ENCODE measurements at places on chromosomes 13 and 19.
A peak's percentile ranks its signal among the peaks of the same experiment; 100 is the strongest.

- DNase-seq, result no peak
Measured at GRCh38 chr19:46602392-46603194, 1.5 kb downstream of the CALM3 start.

GRCh38 chr13:113607889-113608635 lies 23.5 kb downstream of the TFDP1 start:
- DNase-seq, result no peak

GRCh38 chr19:42295342-42295741 lies 6.6 kb upstream of the PRR19 start:
- DNase-seq, result no peak

DNA sequence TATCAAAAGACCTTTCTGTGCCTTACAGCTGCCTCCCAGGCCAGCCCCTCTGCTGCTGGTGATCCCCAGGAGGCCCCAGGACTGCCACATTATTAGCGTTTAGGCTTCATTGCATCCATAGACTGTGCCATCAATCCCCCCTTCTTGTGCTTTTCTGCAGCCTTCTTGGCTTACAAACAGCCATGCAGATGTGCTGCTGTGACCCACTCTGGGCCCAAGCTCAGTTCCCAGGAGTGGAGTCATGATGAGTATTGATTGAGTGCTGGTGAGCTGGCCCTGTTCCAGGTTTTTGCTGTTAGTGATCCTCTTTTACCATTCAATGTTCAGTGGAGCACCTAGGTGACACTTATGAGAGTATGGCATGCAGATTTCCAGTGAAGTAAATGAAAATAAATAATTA lies 59.9 kb upstream of the SLAIN1 start:
- no peak for DNase-seq

DNA sequence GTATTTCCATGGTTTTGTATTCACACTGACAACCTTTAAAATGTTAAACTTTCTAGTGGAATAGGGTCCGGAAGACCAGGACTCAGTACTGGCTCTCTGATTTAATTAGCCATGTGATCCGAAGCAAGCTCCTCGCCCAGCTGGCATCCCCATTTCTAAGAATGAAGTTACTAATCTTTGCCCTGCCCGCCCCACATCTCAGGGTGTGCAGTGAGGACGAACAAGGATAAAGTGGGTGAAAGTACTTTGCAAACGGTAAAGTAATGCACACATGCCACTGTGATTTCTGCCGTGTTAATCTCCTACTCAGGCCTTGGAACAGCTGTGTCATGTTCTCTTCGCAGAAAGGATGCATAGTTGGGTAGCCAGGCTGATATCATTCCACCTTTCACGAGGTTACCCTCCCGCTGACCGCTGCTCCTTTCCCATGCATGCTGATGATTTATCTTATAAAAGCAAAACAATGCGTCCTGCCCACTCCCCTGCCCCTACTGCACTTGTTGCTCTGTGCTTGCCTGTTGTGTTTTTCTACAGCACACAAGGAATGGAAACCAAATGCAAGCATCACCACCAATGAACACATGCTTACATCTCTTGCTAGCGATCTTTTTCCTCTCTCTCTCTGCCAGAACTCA lies 539.0 kb downstream of the EFNB2 start:
- no peak for DNase-seq

DNA sequence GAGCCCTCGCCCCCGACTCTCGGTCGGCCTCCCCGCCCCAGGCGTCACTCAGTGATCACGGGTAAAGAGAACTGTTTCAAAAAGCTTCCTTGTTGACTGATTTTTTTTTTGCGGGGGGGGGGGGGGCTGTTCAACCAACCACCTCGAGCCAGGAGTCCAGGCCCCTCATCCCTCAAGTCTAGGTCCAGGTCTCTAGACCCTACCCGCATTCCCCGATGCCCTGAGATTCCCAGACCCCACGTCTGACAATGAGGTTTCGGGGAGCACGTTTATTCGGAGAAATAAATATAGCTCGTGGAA lies 4.3 kb downstream of the HRC start:
- no peak for DNase-seq

GRCh38 chr19:52248241-52248640 lies 21.1 kb upstream of the ZNF766 start:
- DNase-seq, result peak; percentile 6

DNA sequence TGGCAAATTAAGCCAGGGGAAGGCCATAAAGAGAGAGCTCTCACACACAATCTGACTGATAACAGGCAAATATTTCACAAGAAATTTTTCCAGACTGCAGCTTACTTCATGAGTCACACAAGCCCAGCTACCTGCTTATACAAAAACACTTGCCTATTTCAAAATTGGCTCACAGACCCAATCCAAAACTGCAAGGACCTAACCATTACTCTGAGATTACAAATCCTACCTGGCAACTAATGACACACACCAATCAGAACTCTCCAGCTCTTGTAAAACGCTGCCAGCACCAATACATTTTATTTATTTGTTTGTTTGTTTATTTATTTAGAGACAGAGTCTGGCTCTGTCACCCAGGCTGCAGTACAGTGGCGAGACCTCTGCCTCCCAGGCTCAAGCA lies 18.1 kb upstream of the ZFP82 start:
- no peak for DNase-seq

DNA sequence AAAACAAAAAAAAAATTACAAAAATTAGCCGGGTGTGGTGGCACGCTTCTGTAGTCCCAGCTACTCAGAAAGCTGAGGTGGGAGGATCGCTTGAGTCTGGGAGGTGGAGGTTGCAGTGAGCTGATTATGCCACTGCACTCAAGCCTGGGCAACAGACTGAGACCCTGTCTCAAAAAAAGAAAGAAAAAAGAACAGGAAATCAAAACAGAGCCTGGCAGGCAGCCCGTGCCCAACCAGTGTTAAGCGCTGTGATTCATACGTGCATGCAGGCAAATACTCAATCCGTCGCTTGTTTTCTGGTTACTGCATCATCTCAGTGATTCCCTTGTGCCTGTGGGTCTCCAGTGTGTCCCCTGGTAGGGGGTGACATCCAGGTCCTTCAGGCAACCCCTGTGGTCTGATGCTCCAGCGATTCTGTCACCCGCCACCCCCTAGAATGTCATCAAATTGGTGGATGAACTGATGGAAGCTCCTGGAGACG lies 18.1 kb downstream of the DDX39A start:
- no peak for DNase-seq

- DNase-seq, result no peak
Measured at GRCh38 chr13:98761986-98762616, 9.6 kb upstream of the SLC15A1 start.

DNA sequence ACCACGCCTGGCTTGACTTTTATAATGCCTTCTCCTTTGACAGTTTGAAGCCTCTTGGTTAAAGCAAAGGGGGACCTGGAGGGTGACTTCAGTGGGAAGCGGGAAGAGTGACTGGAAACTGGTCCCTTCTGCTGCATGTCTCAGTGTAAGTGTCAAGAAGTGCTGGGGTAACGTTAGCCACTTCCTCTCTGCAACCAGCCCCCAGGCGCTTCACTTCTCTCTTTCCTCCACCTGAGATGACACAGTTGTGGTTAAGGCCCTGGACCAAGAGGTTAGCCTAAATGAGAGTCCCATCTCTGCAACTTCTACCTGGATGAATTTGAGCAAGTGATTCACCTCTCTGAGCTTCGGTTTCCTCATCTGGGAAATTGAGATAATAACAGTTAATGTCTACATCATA lies 16.3 kb downstream of the LEUTX start:
- peak; percentile 9 for DNase-seq

DNA sequence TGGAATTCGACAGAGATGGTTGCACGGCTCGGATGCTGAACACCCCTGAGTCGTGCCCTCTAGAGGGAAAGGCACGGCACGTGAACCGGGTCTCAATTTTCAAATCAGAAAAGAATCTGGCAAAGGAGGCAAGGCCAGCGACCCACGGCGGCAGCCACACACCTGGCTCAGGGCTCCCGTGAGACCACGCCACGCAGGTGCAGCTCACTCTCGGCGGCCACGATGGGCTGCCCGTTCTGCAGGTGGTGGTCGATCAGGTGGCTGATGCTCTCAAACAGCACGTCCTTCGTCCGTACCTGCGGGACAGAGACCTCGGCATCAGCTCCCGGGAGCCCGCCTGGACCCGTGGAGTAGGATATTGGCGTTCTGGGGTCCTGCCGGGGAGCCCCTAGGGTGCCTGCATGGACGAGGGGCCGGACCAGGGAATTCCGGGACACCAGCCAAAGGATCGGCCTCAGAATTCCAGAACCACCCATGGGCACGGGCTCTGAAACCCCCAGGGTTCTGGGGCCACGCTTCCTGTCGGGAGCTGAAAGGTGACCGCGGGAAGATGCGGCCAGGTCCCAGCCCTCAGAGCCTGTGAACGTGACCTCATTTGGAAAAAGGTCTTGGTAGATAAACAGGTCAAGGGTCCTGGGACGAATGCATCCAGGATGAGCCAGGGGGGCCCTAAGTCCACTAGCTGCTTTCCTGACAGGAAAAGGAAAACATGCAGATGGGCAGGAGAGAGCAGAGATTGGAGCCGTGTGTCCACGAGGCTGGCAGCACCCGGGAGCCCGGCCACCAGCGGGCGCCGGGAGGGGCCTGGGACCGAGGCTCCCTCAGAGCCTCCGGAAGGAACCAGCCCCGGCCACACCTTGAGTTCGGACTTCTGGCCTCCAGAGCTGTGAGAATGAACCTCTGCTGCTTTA lies 10.1 kb upstream of the C2CD4C start:
- DNase-seq, result no peak

DNA sequence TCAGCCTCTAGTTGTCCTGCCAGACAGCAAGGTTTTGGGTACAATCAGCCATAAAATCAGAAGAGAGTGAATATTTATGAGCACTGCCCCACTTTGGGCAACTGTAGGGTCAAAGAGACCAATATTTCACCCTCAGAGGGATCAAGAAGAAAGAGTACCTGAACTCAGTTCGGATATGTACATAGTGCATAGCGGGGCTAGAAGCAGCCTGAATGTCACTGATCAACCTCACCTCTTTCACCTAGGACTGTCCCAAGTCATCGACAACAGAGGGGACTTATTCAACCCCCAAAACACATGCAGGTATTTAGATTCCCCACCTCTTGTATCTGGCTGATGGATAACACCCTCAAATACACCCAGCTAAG lies 446.9 kb downstream of the COG6 start:
- DNase-seq, result no peak

DNA sequence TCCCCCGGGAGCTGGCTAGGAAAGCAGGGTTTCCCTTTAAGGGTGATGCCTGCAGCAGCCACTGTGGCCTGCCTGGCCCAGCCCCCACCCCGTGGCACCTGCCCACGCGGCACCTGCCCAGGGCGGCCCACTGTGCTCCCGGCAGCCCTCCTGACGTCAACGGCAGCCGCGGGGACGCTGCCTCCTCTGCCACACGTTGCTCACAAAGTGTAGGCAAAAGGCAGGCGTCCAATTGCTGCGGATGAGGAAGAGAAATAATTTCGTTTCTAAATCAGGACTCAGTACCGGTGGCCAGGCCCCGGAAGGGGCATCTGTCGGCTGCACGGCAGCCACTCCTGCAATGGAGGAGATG lies 122.3 kb downstream of the URI1 start:
- DNase-seq, result no peak

DNA sequence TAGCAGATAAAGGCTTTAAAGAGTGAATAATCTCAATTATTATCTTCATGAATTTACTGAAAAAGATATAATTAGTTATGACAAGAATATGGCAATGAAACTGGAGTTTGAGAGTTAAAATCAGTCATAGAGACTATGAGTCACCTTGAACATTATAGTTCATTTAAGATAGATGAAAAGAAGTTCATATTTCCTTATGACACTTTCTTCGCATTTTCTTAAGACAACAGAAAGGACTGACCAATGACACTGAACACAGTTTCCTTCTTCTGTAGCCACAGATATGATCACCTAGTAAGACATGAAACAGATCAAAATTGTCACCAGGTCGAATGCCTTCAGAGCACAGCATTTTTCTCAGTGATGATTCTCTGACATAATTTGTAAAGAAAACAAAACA lies 202.1 kb downstream of the KLF12 start:
- no peak for DNase-seq

DNA sequence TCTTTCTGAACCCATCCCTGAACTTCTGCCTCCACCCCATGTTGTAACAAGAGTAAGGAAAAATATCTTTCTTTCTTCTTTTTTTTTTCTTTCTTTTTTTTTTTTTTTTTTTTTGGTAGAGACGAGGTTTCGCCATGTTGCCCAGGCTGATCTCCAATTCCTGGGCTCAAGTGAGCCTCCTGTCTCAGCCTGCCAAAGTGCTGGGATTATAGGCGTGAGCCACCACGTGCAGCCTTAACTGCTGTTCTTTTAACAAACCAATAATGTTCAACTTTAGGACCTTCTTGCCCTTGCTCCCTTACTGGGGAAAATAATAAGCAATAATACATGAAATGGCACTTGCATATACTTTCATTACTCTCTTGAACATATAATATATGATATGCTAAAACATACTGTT lies 19.6 kb downstream of the GPR183 start:
- no peak for DNase-seq
